ENCODE measurements at places on chromosomes 13 and 19.

- DNase-seq = no peak
These were observed 7.0 kb downstream of the RPS9 start for GRCh38 chr19:54207676-54207982.

DNA sequence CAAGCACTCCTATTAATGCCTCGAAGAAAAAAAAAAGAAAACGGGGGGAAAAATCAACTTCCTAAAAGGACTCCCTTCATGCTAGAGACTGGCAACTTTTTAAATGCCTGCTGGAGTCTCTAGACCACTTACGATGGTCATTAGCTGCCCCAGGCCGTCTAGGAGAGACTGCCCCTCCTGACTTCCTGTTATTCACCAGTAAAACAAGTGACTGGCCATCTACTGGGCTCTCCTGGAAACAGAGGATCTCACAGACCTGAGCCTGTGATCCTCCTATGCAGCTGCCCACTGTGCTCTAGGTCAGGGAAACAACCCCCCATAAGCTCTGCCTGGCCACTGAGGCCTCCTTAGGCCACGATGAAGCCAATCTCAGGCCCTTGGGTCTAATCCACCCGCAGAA is 7.4 kb downstream of the ZNF266 start:
- DNase-seq = no peak

DNA sequence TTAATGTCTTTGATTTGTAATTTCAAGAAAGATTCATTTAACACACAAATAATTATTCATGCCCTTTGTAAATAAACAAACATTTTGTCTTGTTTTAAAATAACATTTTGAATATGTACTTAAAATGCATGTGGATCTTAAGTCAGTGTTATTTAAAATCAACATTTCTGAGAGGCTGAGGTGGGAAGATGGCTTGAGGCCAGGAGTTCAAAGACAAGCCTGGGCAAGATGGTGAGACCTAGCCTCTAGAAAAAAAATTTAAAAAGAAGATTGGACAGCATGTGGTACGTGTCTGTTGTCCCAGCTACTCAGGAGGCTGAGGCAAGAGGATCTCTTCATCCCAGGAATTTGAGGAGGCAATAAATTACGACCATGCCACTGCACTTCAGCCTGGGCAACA is 1268.2 kb downstream of the SLITRK1 start:
- DNase-seq = no peak

DNA sequence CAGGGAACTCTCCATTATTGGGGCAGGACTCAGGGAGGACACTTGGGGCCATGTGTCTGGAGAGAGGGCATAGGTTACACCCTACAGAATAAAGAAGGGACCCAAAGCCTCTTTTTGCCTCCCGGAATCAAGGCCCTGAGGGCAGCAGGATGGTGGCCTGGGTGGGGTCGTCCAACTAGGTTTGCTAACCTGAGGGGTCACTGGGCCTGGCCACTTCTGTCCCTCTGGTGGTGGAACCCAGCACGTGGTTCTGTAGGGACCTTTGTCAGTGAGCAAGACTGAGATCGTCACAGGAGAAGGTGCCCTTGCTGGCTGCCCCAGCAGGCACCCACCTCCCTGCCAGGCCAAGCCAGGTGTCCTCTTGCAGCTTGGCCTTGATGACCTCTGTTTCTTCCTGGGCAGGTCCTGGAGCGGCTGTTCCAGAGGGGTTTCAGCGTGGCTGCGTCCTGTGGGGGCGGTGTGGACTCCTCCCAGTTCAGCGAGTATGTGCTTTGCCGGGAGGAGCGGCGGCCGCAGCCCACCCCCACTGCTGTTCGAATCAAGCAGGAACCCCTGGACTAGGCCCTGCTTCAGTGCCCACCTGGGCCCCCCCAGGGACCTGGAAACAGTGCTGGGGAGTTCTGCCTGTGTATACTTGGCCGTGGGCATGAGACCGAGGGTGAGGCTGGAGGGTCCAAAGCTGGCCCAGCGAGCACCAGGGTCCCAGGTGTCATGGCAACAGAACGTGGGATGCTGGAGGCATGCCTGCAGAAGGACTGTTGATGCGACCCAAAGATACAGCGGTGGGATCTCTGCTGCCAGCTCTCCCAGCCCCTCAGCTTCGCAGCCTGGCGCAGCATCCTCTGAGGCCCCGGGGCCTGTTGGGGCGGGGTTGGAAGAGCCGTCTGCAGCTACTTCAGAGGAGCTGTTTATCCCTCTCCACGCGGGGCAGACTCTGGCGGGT is 16.0 kb downstream of the KCTD15 start:
- DNase-seq = no peak

DNA sequence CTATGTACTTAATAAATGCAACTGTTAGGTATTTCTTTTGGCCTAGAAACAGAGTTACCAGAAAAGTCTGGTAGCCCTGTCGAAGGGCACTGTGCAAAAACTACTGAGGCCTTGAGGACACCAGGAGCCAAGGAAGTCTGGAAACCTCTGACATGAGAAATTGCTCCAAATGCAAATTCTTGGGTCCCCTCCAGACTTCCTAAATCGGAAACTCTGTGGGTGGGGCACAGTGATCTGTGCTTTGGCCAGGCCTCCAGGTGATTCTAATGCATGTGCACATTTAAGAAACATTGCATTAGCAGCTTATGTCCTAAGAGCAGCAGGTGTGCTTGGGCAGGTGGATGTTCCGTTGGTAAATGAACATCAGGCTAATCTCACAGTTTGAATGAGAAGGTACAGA is 50.0 kb downstream of the STARD13 start:
- DNase-seq = no peak

GRCh38 chr13:61135583-61135982 is 280.1 kb downstream of the PCDH20 start:
- no peak for DNase-seq

DNA sequence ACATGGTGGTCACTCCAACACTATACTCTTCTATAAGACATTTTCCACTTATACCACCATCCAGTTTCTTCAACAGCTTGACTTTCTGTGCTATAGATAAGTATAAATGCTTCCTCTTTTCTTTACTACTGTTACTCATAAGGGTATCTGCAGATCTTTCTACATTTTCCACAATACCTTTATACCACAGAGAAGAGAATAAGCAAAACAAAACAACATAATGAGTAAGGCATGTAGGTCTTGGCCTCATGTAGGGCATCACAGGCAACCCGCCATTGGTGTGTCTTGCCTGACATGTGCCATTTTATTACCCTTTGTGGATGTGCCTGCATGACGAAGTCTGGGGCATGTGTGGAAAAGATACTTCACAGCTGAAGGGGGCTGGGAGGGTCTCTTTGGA is 265.3 kb upstream of the STARD13 start:
- no peak for DNase-seq

- DNase-seq = no peak
These were observed 64.2 kb downstream of the LNX2 start for GRCh38 chr13:27556109-27556508.

DNA sequence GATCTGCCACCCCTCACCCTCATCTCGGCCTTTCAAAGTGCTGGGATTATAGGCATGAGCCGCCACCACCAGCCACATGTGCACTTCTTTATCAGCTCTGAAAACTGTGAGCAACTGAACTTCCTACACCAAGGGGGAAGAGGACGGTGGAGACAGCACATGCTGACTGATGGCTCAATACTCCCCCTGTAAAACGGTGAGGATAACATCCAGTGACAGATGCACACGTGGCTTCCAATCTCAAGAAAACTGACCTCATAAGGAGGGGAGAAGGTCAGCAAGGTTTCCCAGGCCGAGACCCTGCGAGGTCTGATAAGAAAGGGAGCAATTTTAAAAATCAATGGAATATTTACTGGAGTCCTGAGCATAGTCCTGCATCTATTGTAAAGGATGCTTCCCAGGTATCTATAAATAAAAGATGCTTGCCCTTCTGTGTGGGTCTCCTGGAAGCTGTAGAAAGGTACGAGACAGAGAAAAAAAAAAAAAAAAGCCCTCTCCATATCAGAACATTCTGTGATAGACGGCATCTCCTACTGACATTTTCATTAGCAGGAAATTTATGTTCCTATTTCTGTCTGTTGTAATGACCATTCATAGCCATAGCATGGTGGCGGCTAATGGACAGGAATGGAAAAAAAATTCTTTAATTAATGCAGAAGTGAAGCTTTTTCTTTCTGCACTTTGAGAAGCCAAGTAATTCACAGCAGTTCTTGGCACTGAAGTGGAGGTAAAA is 385.1 kb downstream of the ZNF536 start:
- no peak for DNase-seq

DNA sequence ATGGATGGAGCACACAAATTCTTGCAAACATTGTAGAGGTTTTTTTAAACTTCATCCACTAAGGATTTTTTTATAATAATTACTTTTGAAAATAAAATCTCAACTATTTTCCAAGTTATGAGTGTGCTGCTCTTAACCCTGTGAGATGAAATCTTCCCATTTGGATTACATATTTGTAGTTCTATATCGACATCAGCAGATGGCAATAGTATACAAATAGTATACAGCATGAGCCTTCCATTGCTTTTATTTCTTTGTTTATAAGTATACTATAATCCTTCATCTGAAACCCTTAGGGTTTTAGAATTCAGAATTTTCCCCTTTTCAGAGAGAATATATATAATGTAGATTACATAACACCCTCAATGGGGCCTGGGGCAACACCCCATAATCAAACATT is 70.5 kb downstream of the GJA3 start:
- no peak for DNase-seq

GRCh38 chr19:18278521-18279265 is 2.7 kb downstream of the JUND start:
- no peak for DNase-seq

DNA sequence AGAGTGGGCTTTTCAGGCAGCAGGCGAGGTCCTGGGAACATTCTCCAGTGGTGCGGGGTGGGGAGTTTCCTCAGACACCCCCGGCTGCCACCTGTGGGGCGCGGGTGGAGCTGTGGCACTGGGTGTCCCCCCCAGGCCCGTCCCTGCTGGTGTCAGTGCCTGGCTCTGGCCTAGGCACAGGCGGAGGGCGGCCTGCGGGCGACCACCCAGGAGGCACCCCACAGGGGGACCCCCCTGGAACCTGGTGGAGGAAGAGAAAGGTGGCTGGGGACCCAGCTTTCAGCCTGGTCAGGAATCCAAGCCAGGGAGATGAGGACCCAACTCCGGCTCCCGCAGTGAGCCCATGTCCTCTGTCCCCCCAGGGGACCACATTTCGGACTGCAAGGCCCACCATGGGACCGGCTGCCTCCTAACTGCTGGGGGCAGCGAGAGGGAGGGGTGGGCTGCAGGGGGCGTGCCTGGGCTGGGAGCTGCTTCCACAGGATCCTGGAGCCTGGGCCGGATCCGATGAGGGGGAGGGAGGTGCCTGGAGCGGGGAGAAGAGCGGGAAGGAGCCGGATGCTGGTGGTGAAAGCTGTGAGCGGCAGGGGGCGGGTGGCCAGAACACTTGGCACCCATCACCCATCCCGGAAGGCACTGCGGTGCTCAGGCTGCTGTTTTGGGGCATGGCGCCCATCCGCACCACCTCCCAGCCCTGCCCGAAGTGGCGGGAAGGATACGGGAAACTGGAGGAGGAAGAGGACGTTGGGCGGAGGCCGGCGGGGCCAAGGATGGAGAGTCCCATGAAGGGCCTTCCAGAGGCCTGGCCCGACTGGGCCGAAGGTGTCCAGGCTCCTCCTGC is 5.5 kb upstream of the CTXN1 start:
- DNase-seq = no peak

GRCh38 chr19:3065675-3066357 is 3.5 kb upstream of the TLE5 start:
- no peak for DNase-seq

DNA sequence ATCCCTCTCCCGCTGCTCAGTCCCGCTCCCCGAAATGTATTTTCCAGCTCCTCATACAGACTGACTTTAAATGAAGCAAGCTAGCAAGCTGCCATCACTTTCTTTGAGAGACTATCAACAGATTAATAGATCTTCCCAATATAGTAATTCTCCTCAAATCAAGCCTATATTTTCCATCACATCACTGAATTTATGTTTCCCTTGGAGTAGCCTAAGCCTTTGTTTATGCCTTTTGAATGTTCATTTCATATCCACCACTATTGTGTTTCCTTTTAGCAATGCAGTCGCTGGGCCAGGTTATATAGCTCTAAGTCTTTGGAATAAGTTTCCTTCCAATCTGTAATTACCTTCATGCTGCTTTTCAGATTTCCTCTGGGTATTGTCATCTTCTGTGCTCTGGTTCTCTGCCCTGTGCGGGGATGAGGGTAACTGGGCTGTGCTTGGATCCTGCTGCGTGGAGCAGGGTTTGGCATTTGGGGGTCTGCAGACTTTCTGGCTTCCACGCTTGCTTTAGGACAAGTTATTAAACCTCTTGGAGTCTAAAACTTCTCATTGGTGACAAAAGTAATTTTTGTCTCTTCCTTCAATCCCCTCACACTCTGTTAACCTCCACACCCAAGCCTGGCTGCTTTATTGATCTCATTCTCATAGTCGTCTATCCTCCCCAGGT is 256.9 kb downstream of the DLEU7 start:
- no peak for DNase-seq
